ENCODE measurements at places on chromosomes 2 and 18.

- no peak for DNase-seq
These were observed 144.6 kb downstream of the CABLES1 start for GRCh38 chr18:23279931-23280330.

DNA sequence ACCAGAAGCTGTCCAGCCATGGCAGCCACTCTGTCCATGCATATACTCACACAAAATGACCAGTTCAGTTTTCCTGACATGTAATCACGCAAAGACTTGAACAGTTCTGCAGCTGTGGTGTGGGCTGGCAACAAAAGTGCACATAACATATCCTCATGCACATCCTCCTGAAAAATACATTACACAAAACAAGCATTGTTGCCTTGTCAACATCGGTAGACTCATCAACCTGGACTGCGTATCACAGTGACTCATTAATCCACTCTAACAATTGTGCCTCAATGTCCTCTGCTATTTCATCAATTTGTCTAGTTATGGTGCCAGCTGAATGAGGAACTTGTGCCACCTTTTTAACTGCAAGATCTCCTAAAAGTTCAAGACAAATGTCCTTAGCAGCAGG is 19.5 kb downstream of the RBKS start:
- no peak for DNase-seq

- DNase-seq: no peak
These were observed 40.0 kb downstream of the DNMT3A start for GRCh38 chr2:25301453-25302352.

GRCh38 chr2:196590286-196590685 is 49.2 kb upstream of the CCDC150 start:
- no peak for DNase-seq

DNA sequence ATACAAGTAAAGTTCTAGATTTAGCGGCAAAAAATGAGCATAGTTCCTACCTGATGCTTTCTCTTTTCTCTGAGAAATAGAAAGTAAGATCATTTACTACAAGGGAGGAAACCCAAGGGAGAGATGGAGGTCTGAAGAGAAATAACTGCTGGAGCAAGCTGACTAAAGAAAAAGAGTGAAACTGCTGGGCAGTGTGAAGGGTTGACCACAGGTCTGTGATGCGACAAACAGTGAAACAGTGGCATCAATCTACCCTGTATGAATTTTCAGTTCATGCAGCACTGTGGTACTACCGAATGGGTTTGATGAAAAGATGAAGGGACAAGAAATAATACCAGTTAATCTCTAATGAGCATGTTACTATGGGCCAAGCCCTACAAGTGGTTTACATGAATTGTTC is 52.2 kb downstream of the CUL3 start:
- no peak for DNase-seq

DNA sequence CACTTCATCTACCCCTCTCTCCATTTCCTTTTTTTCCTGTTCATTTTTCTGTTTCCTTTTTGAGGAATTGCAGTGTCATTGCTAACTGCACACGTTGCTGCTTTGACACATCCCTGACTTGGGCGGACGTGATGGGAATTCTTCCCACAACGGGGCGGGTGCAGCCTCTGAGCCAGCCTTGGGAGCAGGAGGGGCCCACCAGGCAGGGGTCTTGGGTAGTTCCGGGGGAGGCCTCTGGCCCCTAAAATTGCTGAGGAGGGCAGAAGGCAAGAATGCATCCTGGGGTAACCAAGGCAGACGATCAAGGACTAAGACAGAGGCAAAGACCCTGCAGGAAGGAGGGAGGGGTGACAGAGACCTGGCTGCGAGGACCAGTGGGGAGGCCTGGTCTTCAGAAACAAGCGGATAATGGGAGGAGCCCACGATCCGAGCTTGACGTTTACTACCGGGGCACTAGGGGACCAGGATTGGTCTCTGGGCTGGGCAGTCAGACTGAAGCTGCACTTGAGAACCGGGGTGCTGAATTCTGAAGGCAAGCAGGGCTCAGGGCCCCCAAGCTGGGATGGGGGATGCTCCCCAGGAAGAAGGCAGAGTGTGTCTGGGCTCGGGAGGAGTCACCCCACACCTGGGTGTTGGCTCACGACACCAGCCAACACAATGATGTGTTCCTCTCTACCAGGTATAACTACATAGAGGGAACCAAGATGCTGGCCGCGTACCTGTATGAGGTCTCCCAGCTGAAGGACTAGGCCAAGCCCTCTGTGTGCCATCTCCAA is 14.8 kb upstream of the CNDP1 start:
- DNase-seq: no peak

GRCh38 chr2:68907232-68907919 is 36.2 kb upstream of the BMP10 start:
- no peak for DNase-seq

DNA sequence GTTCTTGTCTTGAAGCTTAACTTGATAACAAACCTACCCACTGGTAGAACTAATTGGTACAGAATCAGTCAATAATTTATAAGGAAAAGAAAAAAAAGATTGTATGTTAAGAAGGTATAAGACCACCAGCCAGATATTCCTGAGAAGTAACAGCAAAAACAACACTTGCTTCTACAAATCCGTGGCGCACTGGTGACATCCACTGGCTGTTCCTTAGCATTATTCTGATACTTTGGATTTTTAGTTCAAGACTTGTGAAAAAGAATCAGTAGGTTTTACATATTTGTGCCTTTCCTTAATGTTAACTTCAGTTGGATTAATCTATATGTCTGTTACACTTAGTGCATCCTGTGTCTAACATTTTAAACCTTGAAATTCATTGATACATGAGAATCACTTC is 141.8 kb downstream of the GRB14 start:
- peak; percentile 26 for DNase-seq

DNA sequence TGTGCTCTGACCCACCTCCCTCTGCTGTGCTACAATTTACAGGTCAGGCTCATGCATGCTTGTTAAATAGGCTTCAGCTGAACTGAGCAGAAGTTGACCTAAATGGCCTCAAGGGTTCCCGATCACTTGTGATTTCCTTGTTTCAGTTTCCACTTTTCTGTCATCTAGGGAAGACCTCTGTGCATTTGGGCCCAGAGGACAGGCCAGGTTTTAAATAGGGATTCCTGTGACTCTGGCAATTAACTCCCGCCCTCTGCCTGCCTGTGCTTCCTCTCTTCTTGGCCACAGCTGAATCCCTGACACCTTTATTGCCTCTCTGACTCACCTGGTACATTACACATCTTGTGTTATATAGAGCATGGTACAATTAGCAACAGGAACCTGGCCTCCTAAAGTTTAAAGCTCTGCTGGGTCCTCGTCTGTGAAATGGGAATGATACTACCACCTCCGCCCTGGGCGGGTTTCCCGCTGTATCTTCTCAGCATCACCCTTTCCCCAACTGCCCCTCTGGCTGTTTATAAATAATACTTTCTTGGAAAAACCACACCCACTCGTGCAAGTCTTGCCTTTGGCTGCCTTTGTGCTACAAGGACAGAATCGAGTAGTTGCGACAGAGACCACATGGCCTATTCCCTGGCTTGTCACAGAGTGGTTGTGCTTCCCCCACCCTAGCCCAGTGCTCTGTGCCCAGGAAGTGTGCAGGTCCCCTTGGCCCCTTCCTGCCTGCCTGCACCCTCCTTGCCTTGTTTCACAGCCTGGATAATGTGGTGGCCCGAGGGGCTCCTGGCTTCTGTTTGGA is 7.9 kb downstream of the CABLES1 start:
- DNase-seq: no peak

DNA sequence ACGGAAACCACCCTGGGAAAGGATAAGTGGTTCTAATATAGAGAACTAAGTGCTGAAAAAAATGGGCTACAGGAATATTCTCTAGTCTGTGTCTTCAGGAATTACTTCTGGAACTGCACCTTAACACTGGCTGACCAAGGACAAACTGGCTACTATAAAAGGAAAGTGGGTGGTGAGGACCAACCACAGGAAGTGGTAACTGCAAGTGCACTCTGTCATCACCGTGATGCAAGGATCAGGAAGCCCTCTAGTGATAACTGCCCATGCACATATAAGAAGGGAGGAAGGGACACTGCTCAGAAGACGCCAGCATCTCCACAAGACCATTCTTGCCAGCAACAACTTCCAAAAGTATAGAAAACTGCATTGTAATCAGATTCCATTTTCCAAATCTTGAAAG is 424.4 kb upstream of the RGPD4 start:
- DNase-seq: no peak

- no peak for DNase-seq
These were observed 927.8 kb upstream of the NRXN1 start for GRCh38 chr2:51959696-51960095.

GRCh38 chr2:179349670-179350303 is 85.2 kb upstream of the SESTD1 start:
- no peak for DNase-seq

- no peak for DNase-seq
These were observed 179.7 kb downstream of the ACKR3 start for GRCh38 chr2:236749346-236749745.

GRCh38 chr2:197170208-197170607 is 140.4 kb downstream of the ANKRD44 start:
- DNase-seq: no peak

DNA sequence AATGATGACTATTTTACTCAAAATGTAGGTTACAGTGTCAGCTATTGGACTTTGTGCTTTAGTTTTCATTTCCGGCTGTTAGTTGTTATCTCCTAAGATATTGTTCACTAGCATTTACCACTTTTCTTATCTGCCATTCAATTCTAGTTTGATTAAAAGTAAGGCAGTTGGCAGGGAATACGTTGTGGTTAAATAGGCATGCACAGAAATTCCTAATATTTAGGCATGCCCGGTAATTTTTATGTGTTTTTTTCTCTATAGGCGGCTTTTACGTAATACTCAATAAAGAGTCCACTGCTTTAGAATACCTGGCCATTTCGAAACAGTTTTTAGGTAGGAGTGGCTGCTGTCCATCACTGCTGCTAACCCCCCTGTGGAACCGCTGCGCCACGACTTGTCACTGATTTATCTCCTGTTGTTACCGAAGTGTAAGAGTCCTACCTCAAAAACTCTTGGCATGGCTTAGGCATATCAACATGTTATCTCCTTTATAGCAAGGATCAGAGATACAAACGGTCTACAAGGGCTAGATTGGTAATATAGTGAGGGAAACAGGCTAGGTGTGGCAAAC is 39.5 kb downstream of the BABAM2 start:
- DNase-seq: no peak

DNA sequence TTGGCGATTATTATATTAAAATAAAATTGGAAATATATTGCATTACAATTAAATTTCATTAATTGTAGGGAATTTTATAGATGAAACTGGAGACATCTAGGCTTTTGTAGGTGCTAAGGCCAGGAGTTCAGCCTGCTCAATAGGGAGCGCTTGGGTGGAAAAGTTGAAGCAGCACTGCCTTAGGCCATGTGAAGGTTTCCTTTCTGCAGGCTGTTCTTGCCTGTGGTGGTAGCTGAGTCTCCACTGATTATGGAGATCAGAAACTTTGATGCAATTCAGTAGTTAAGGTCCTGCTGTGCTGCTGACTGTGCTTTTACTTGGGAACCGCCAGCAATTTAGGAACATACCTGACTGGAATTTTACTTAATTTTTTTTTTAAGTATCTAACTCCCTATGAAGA is 179.9 kb upstream of the BOD1L2 start:
- DNase-seq: no peak

DNA sequence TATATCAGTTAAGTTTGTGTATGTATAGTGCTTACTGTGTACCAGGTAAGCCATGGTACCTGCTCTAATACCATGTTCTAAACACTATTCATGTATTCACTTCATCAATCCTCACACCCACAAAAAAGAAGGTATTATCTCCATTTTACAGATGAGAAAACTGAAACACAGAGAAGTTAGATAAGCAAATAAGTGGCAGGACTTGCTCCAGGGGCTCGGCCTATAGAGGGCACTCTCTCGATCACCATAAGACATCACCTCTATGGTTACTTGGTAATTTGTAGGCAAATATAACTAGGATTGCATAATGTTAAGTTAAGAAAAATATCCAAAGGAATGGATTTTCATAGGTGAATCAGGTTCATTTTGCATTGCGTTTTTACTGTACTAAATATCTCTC is 118.1 kb upstream of the FN1 start:
- no peak for DNase-seq

- DNase-seq: no peak
These were observed 100.6 kb upstream of the SMIM21 start for GRCh38 chr18:75527848-75528685.

GRCh38 chr2:217698691-217699090 is 304.1 kb downstream of the TNS1 start:
- no peak for DNase-seq

- DNase-seq: no peak
These were observed 18.8 kb downstream of the CDH7 start for GRCh38 chr18:65769652-65770051.

- DNase-seq: no peak
These were observed 377.6 kb upstream of the NETO1 start for GRCh38 chr18:73245345-73245744.

DNA sequence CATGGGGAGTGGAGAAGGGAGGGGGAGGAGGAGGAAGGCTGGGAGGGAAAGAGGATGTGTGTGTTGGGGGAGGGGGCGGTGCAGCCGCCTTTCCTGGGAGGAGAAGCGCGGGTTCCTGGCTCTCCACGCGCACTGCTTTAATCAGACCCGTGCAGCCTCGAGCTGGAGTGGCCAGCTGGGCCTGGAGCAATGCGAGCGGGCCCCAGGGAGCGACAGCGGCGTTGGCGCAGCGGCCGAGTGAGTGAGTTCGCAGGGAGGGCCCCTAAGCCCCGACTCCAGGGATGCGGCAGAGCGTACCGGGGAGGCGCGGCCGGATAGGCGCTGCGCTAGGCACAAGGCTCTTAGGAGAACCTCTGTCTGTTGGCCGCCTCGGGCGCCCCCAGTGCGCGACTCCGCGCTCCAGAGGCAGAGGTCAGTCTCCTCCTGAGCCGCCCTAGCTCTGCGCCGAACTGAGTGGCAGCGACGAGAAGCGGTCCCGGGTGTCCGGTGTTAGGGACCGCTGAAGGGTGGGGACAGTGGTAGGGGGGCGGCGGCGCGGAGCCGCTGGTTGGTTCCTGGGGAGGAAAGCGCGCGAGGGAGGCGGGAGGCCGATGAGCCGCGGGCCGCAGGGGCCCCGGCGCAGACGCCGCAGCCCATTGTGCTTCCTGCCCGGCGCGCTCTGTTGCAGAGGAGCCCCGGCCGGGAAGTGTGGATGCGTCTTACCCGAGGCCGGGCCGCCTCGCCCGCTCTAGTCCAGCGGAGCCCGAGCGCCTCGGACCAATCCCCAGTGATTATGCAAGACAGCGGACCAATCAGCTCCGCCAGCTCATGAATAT is 455 bp upstream of the DLX1 start:
- peak; percentile 79 for DNase-seq

GRCh38 chr2:164981217-164981990 is 26.1 kb upstream of the SLC38A11 start:
- DNase-seq: no peak

- DNase-seq: no peak
These were observed 103.5 kb upstream of the MAP3K20 start for GRCh38 chr2:172972005-172972619.

- DNase-seq: no peak
These were observed 2.7 kb downstream of the LIMS2 start for GRCh38 chr2:127672341-127673224.

GRCh38 chr2:166917415-166917814 is 29.1 kb downstream of the XIRP2 start:
- DNase-seq: no peak

GRCh38 chr2:18792226-18792629 is 202.9 kb upstream of the NT5C1B start:
- DNase-seq: no peak

- no peak for DNase-seq
These were observed 891.3 kb upstream of the LRRTM1 start for GRCh38 chr2:81195774-81196382.

GRCh38 chr2:241320394-241320793 is 4.7 kb downstream of the SEPTIN2 start:
- no peak for DNase-seq

GRCh38 chr2:101847661-101848339 is 144.0 kb upstream of the IL1R2 start:
- no peak for DNase-seq

- DNase-seq: no peak
These were observed 40.0 kb upstream of the PUM2 start for GRCh38 chr2:20390524-20391123.
